CD4-positive, CD25-positive, alpha-beta regulatory T cell (primary cell): ENCODE measurements at places on chromosomes 13 and 19. TPM values are rescaled to one million over a fixed set of nuclear protein-coding genes. Genes with fewer than 3 reads are reported as not detected.
A peak's percentile ranks its signal among the peaks of the same experiment; 100 is the strongest.

DNA sequence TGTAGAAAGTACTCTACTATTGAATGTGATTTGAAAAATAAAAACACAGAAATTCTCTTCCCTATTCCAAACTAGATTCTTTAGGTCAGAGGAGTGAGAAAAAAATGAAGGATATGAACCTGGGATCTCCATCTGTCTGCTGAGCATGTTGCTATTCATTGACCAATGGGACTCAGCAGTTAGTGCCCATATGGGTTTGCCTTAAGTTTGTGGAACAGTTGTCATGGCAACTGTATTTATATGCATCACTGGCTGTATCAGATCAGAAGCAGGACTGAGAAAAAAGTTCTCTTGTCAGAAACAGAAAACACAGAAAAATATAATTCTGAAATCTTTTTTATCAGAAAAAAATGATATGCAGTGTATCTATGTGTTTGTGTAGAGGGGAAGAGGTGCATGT lies 73.3 kb upstream of the ATXN8OS start:
- no peaks in the 10 kb centered on the region for H3K27me3 ChIP-seq
- H3K4me1 ChIP-seq, result no peaks in the 10 kb centered on the region
- no peak overlapping the region for H3K4me3 ChIP-seq
- H3K36me3 ChIP-seq, result no peaks in the 10 kb centered on the region
- no peak overlapping the region for H3K27ac ChIP-seq

- H3K27ac ChIP-seq, result peak overlapping the region; percentile 92
- peaks cover 77% of the 10 kb centered on the region for H3K4me1 ChIP-seq
- H3K36me3 ChIP-seq, result peaks cover 13% of the 10 kb centered on the region
- DNase-seq, result no peak
Observed at GRCh38 chr19:658916-659839, 3.8 kb downstream of the RNF126 start.

- peak overlapping the region; percentile 19 for H3K4me3 ChIP-seq
- DNase-seq, result no peak
- H3K36me3 ChIP-seq, result peaks cover 54% of the 10 kb centered on the region
- no peaks in the 10 kb centered on the region for H3K27me3 ChIP-seq
- H3K4me1 ChIP-seq, result peaks cover 51% of the 10 kb centered on the region
Observed at GRCh38 chr19:1416014-1416841, 8.8 kb downstream of the DAZAP1 start.

DNA sequence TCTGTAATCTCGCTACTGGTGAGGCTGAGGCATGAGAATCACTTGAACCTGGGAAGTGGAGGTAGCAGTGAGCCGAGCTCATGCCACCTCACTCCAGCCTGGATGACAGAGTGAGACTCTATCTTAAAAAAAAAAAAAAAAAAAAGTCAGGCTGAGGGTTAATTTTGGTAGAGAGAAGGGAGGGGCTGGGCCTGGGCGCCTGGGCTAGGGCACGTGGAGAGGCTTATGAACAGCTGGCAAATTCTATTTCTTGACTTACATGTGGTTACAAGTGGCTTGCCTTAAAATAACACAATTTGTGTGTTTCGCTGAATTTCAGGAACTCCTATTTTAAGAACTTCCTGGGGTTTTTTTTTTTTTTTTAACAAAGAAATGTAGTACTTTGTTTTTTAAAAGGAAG lies 47.6 kb upstream of the MAP3K10 start:
- H3K27me3 ChIP-seq, result no peaks in the 10 kb centered on the region
- H3K27ac ChIP-seq, result peak overlapping the region; percentile 10
- peaks cover 19% of the 10 kb centered on the region for H3K4me1 ChIP-seq
- peak overlapping the region; percentile 43 for H3K4me3 ChIP-seq
- H3K36me3 ChIP-seq, result no peaks in the 10 kb centered on the region

DNA sequence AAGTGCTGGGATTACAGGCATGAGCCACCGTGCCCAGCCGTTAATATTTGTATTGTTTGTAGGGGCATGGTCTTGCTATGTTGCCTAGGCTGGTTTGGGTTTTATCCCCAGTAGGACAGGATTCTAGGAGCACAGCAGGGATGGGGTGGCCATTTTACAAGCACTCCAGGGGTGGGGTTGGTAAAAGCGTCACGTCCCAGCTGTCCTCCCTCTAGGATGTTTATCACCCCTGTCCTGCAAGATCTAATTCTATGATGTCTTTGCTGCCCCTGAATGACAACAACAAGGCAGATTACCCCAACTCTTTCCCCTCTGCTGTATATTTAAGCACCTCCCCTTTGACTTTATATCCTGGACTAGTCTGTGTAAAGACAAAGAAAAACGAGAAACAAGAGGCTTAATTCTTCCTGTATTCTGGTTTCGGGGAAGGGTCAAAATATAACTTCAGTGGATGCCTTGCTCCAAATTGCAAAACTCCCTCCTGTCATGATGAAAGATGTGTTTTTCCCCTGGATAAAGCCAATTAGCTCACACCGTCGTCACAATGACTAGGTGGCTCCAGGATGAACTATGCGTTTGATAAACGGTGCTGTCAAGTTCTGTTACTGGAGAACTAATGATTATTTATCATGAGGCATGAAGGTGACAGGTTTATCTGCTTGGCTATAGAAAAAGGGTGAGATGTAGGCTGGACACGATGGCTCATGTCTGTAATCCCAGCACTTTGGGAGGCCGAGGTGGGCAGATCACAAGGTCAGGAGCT lies 27.8 kb upstream of the OR1M1 start:
- DNase-seq, result no peak
- H3K4me3 ChIP-seq, result no peak overlapping the region
- no peaks in the 10 kb centered on the region for H3K4me1 ChIP-seq
- H3K27me3 ChIP-seq, result no peaks in the 10 kb centered on the region
- no peaks in the 10 kb centered on the region for H3K36me3 ChIP-seq

GRCh38 chr13:50893211-50893852 lies 16.3 kb upstream of the RNASEH2B start:
- H3K27me3 ChIP-seq, result no peaks in the 10 kb centered on the region
- peak overlapping the region; percentile 87 for H3K27ac ChIP-seq
- DNase-seq, result peak; percentile 65
- H3K4me1 ChIP-seq, result peaks cover 41% of the 10 kb centered on the region

DNA sequence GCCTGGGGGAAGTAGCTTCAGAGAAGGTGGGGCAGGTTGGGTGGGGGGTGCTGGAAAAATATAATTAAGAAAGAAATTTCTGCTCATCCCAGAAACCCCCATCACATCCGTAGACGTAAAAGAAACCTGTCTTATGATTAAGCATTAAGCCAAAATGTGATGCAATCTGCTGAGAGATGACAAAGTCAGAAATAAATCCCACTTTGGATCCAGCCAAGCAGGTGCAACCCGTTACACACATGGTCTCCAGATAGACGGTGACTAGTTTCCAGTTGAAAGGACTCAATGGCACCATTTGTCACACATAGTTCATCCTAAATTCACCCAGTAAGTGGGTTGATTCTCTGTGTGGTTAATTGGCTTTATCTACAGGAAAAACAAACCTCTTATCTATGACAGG lies 34.1 kb downstream of the PSG5 start:
- H3K36me3 ChIP-seq, result no peaks in the 10 kb centered on the region
- no peak overlapping the region for H3K4me3 ChIP-seq

- H3K4me3 ChIP-seq, result no peak overlapping the region
- no peaks in the 10 kb centered on the region for H3K36me3 ChIP-seq
- no peak overlapping the region for H3K27ac ChIP-seq
- no peaks in the 10 kb centered on the region for H3K4me1 ChIP-seq
Observed at GRCh38 chr19:34881982-34882381, 44.7 kb upstream of the ZNF30 start.

GRCh38 chr13:19089315-19089714 lies 92.3 kb downstream of the TUBA3C start:
- no peaks in the 10 kb centered on the region for H3K27me3 ChIP-seq
- no peaks in the 10 kb centered on the region for H3K4me1 ChIP-seq
- H3K27ac ChIP-seq, result no peak overlapping the region
- H3K36me3 ChIP-seq, result no peaks in the 10 kb centered on the region
- DNase-seq, result no peak

DNA sequence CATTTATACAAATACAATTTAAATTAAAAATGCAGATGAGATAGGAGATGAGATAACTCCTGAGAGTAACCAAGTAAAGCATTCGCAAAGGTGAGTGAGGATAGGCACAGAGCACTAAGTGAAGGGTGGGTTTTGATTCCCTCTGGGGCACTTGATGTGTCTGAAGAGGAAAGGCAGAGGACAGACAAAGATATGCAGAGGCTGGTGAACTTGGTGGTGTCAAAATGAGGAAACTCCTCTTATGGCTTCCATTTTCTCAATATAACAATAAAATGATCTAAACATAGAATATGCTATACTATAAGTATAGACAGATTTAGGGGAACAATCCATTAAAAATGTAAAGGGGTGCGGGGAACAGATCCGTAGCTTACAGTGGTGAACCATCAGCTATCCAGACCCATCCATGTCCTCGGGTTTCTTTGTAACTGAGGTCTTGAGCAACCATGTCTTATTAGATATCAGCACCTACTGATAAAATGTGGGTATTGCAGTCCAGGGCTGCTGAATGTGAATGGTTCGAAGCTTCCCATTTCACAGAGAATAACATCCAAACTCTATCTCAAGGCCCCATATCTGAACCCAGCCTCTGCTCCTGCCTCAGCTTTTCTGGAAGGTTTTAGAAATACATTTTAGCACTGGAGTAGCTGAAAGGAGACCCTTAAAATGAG lies 73.9 kb upstream of the SLC10A2 start:
- H3K4me3 ChIP-seq, result no peak overlapping the region
- H3K36me3 ChIP-seq, result no peaks in the 10 kb centered on the region
- H3K27me3 ChIP-seq, result no peaks in the 10 kb centered on the region
- no peak for DNase-seq

DNA sequence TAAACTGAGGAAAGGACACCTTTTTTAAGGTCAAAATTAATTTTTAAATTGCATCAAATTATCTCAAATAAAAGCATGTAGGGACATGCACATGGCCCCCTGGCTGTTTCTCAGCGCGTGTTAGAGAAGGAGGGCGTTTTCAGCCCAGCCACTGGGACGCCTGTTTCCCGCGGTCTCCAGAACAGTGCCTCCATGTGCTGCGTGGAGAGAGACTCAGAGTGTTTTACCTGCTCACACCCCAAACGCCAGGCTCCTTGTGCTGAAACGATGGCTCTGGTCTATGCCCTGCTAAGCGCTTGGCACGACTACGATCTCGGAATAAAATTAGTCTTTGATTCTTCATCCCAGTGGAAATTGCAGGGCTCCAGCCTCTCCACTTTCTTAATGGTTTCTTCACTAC lies 20.0 kb upstream of the SPACA7 start:
- no peaks in the 10 kb centered on the region for H3K4me1 ChIP-seq
- no peaks in the 10 kb centered on the region for H3K27me3 ChIP-seq
- H3K27ac ChIP-seq, result no peak overlapping the region
- H3K36me3 ChIP-seq, result no peaks in the 10 kb centered on the region
- no peak for DNase-seq

DNA sequence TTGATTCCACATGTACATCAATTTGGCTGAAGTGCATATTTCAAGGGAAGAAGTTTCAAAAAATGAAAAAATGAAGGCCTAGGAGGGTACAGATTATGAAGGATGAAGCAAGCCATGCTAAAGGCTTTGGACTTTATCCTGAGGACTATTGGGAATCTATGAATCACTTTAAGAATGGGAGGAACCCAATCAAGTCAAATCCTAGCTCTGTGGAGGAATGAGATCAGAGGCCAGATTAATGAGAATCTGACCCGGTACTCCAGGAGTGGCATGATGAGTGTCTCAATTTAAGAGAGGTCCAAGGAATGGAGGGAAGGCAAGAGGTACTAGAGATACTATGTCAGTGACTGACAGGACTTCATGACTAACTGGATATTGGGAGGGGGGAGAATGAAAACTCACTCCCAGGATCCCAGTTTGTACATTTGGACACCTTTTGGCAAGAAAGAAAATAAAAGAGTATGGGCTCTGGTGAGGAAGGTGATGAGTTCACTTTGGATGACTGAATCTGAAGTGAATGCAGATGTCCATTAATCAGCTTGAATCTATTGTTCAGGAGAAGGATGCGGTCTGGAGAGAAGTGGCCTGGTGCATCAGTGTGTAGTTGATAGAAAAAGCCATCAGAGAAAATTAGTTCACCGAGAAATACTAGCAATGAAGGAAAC lies 349.0 kb downstream of the EFNB2 start:
- no peaks in the 10 kb centered on the region for H3K4me1 ChIP-seq
- H3K4me3 ChIP-seq, result no peak overlapping the region
- no peak for DNase-seq
- H3K36me3 ChIP-seq, result no peaks in the 10 kb centered on the region

GRCh38 chr13:32609428-32609827 lies 23.2 kb downstream of the PDS5B start:
- no peak overlapping the region for H3K4me3 ChIP-seq
- H3K36me3 ChIP-seq, result no peaks in the 10 kb centered on the region
- no peaks in the 10 kb centered on the region for H3K27me3 ChIP-seq
- peaks cover 5% of the 10 kb centered on the region for H3K4me1 ChIP-seq
- no peak overlapping the region for H3K27ac ChIP-seq
- no peak for DNase-seq

GRCh38 chr13:38862443-38862842 lies 128.2 kb downstream of the STOML3 start:
- no peak overlapping the region for H3K27ac ChIP-seq
- no peaks in the 10 kb centered on the region for H3K27me3 ChIP-seq
- no peak overlapping the region for H3K4me3 ChIP-seq
- no peaks in the 10 kb centered on the region for H3K36me3 ChIP-seq
- H3K4me1 ChIP-seq, result no peaks in the 10 kb centered on the region
- no peak for DNase-seq

- no peak overlapping the region for H3K4me3 ChIP-seq
- no peak for DNase-seq
- H3K36me3 ChIP-seq, result no peaks in the 10 kb centered on the region
- no peaks in the 10 kb centered on the region for H3K4me1 ChIP-seq
- H3K27ac ChIP-seq, result no peak overlapping the region
Observed at GRCh38 chr13:35474496-35475211, 1.8 kb downstream of the MAB21L1 start.

GRCh38 chr13:40125336-40125735 lies 469.9 kb downstream of the COG6 start:
- H3K27me3 ChIP-seq, result no peaks in the 10 kb centered on the region
- H3K4me3 ChIP-seq, result no peak overlapping the region
- no peaks in the 10 kb centered on the region for H3K36me3 ChIP-seq

DNA sequence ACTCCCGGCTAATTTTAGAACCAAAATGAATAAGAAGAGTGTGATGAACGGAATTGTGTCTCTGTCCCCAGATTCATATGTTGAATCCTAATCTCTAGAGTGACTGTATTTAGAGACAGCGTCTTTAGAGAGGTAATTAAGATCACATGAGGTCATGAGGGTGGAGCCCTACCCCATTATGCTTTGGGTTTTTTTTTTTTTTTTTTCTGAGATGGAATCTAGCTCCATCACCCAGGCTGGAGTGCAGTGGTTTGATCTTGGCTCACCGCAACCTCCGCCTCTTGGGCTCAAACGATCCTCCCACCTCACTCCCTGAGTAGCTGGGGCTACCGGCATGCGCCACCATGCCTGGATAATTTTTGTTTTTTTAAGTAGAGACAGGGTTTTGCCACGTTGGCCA lies 27.9 kb downstream of the FBXO27 start:
- DNase-seq, result no peak
- H3K27ac ChIP-seq, result no peak overlapping the region
- no peaks in the 10 kb centered on the region for H3K4me1 ChIP-seq
- no peak overlapping the region for H3K4me3 ChIP-seq
- no peaks in the 10 kb centered on the region for H3K36me3 ChIP-seq
- no peaks in the 10 kb centered on the region for H3K27me3 ChIP-seq

- peaks cover 23% of the 10 kb centered on the region for H3K36me3 ChIP-seq
- peaks cover 50% of the 10 kb centered on the region for H3K4me1 ChIP-seq
- peak overlapping the region; percentile 97 for H3K27ac ChIP-seq
- peaks cover 5% of the 10 kb centered on the region for H3K27me3 ChIP-seq
- peak overlapping the region; percentile 99 for H3K4me3 ChIP-seq
- no peak for DNase-seq
Observed at GRCh38 chr13:32538143-32538620, 413 bp downstream of the N4BP2L2 start.

The ZNF541 gene
- 0.52 TPM for total RNA-seq

The PSG4 gene
- total RNA-seq, result 0.76 TPM

The PPM1N gene
- 2.3 TPM for total RNA-seq

The CCL25 gene
- total RNA-seq, result not detected

The VSTM1 gene
- total RNA-seq, result not detected

The SYNE4 gene
- 1.5 TPM for total RNA-seq

The TEX26 gene
- total RNA-seq, result not detected
